ENCODE measurements at places on chromosomes 5 and 9.

- no peak for DNase-seq
Measured at GRCh38 chr9:13555516-13555915, 276.0 kb upstream of the MPDZ start.

DNA sequence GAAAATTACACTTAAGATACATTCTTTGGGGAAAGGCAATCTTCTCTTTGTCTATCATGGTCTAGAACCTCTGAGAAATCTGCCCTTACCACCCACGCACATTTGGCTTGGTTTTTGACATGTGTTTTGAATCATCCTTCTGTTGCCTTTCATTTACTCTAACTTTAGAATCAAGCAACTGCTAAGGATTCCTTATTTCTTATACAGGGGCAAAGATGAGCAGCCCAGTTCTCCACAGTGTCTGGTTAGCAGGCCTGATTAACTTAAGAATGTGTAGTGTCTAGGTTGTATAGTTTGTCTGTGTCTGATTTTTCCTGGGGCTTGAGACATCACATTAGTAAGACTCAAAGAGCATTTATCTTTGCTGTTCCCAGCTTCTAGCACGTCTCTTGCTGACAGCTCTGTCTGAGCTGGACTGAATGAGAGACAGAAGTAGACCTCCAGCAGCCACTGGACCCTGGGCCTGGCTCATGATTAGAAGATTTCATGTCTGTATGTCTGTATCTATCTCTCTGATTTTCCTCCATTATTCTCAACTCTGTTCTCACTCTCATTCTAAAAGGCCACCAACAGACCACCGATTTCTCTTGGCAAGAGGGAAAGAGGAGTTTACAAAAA lies 31.8 kb upstream of the PCA3 start:
- no peak for DNase-seq

- DNase-seq, result no peak
Measured at GRCh38 chr5:30405821-30406220, 787.7 kb upstream of the CDH6 start.

DNA sequence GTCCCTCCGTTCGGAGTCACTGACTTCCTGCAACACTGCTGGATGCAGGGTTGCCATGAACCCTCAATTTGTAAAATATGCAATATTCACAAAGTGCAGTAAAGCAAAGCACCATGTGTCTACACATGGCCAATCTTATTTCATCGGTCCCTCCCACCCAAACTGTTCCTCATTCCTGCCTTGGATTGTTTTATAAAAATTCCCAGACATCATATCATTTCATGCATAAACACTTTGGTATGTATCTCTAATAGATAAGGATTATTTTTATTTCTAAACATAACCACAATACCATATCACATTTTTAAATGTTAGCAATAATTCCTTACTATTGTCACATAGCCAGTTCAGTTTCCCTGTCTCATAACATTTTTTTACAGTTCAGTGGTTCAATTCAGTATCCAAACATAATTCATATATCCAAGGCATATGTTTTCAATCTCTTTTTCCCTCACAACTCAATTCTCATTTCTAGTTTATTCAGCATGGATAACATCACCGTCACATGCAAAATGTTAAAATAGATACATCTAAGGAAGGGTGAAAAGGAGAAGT lies 82.0 kb upstream of the PCAT7 start:
- DNase-seq, result no peak

DNA sequence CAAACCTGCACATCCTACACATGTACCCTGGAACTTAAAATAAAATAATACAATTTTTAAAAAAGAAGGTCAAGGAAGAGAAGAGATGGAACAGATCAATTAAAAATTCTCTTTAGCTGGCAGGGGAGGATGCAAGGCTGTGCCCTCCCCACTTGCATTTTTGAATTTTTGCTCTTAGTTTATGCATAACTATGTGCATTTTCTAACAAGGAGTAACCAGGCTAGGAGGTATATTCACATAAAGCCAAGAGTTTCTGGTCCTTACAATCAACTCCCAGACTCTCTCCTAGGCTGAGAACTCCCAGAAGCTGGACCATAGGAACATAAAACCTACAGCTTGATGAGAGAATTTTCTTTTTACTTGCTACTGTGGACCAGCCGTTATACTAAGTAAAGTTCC lies 29.8 kb downstream of the CCDC192 start:
- DNase-seq, result no peak

GRCh38 chr5:22998774-22999173 lies 145.6 kb upstream of the CDH12 start:
- no peak for DNase-seq

- no peak for DNase-seq
Measured at GRCh38 chr5:149289301-149289700, 17.6 kb downstream of the AFAP1L1 start.

DNA sequence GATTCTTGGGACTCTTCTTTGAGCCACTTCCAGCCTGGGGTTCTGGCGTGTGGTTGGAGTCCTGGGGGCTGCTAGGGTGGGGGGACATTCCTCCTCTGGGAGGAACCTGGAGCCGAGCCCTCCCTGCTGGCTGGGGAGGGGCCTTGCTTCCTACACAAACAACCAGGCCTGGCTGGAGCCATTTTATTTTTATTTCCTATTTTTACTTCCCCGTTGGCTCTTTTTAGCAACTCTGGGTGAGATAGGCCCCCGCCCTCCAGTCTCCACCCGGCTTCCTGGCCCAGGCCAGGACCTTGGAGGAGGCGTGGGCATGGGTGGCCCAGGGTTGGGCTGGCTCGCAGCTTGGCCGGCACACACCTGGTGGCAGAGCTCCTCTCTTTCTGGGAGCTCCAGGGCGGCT lies 15.1 kb downstream of the RXRA start:
- DNase-seq, result no peak

- DNase-seq, result peak; percentile 20
Measured at GRCh38 chr9:104993291-104993963, 65.5 kb upstream of the ABCA1 start.

DNA sequence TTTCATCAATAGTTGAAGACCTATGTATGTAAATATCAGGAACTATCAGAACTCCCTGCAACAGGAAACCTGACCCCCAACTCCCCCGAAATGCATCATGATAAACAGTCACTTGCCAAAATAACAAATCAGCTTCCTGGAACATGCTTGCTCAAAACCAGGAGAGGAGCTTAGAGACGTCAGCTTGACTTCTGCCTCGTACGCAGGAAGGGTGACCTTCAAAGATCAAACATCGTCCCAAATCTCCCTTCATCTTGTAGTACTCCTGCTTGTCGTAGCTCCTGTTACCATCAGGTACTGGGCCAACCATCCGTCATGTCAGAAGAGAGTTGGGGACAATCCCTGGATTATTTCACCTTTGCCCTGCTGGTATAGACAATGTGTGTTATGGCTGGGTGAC lies 396.1 kb downstream of the GADD45G start:
- no peak for DNase-seq

- no peak for DNase-seq
Measured at GRCh38 chr9:14061936-14062585, 251.9 kb downstream of the NFIB start.

DNA sequence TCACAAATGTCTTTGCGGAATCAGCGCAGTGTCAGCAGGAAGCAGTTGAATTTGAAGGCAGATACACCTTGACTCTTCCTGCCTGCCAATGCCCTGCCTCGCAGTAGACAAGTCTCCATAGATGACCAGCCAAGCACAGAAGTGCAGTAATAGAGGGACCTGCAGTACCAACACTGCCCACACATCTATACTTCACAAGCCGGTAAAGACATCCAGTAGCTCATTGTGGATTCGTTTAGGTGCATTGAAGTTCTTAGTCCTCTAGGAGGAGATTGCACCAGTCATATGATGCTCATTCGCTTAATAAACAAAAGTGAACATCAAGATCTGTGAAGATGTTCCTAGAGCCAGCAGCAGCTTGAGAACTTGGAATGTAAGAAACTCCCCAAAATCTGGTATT lies 7.1 kb upstream of the IFNA2 start:
- no peak for DNase-seq

DNA sequence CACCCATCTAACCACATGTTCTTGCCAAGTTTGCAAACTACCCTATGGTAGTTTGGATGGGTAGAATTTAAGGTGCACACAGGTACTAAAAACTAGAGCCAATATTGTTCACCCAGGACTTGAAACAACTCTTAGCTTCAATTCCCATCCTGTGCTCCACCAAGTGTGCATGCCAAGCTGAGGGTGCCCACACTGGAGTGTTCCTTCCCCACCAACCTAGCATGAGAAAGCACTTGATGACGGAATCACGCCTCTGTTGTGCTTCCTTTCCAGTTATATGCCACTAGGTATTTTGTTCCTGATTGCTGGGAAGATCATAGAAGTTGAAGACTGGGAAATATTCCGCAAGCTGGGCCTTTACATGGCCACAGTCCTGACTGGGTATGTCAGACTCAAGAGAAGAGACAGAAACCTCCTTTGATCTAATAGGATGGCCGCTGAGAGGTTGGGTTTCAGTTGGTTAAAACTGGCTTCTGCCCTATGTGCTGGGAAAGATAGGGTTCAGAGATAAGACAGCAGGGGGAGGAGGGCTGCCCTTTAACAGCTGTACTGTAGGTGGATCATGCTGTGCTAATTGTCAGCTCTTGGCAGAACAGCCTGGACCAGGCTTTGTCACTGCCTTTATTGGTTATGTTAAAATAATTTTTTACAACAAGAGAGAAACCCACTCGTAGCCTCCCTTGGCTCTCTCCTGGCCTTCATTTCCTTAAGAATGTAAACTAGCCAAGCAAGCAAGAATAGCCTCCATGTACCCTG lies 83.5 kb downstream of the SLC1A1 start:
- DNase-seq, result no peak

DNA sequence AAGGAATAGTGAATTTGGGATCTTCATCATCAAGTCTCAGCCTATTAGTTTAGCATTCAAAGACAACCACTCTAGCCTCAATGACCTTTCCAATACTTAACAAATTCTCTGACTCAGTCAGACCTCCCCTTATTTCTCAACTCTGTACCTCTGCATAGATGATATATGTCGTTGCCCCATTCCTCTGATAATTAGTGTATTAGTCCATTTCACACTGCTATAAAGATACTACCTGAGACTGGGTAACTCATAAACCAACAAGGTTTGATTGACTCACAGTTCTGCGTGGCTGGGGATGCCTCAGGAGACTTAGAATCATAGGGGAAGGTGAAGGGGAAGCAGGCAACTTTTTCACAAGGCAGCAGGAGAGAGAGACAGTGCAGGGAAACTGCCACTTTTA lies 8.9 kb downstream of the MRPL22 start:
- DNase-seq, result no peak

DNA sequence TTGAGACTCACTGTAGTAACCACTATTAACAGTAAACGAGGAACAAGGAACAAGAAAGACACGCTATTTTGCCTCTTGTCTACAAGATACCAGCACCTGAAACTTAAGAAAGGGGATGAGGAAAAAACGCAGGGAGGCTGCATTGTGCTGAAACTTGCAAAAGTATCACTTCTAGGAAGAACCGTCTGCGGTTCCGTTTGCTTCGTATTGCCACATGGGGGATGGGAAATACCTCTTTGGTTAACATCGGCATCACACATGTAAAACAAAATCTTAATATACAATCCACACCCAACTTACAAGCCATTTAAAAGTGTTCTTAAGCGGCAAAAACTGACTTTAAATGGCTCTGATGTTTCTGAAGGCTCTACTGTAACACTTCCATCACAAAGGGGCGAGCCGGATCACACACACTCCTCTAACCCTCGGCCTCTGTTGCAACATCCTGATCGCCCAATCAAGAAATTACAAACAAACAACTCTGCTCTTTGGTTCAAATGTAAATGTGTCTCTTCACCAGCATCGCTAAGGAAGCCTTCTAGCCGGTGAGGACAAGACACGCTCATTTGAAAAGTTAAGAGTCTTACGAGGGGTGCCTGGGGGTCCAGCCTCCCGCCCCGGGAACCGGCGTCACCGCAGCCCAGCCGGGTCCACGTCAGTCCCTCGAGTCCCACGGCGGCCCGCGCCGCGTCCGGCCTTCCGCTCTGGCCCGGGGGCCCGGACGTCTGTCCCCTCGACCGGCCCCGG lies 621 bp downstream of the SEC16A start:
- DNase-seq, result peak; percentile 52

DNA sequence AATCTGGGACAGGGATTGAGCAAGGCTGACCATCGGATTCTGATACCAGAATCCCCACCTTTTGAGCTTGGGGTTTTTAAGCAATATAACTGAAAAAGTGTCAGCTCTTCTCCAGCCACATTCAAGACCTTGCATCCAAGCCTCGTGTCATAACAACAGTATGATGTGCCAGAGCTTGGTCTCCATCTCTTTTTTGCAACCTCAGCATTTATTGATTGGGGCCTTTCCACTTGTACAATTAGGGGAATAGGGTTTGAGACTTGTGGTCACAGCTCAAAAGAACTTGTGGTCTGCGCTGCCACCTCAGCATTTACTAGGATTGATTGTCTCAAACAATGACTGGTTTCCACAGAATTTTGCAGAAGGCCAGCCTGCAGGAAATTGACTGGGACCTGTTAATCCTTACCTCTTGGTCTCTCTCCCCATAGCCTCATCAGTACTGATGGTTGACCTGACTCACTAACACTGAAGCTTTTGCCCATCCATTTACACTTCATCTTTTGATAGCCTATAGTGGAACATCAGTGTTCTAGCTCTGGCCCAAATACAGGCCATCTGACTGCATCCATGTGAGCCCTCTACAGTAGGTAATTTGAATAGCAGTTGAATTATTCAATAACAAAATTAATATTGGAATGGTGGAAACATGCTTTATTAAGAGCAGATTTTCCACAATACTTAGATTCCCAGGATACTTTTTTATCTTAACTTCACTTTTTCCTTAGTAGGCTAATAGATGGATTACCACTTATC lies 381.6 kb upstream of the PRR16 start:
- DNase-seq, result no peak

- no peak for DNase-seq
Measured at GRCh38 chr5:144487761-144488160, 317.1 kb downstream of the KCTD16 start.

DNA sequence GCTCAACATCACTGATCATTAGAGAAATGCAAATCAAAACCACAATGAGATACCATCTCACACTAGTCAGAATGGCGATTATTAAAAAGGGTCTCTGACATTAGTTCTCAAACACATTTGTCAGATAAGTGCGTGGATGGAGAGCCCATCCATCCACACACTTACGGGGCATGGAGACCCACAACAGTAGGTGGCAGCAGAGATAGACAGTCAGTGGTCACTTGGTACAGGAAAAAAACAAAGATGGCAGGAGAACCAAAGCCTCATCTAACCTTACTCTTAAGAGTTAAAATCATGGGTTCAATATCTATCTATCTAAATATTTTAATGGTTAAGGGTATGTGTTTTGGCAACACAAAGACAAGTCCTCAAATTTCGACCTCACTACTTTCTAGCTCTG lies 1378.7 kb upstream of the C9orf72 start:
- DNase-seq, result no peak
